ENCODE measurements at places on chromosomes 7 and 10.

GRCh38 chr7:99061001-99061776, 82.7 kb downstream of the SMURF1 start:
- DNase-seq: no peak

DNA sequence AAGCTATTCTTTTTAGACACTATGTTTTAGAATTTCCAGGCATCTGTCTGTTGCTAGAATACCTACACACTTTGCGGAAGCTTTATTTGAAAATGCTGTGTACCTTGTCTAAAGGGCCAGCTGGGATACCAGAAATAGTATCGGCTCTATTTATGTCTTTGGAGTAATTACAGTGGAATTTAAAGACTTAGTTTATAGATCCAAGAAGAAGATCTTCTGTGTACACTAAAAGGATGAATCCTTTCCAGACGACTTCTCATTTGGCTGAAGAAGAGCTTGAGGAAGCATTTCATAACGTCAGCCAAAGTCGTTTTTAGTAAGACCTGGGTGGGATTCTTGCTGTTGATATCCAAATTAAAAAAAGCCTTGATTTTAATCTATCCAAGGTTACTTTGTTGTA, 365.9 kb downstream of the INHBA start:
- DNase-seq: no peak

DNA sequence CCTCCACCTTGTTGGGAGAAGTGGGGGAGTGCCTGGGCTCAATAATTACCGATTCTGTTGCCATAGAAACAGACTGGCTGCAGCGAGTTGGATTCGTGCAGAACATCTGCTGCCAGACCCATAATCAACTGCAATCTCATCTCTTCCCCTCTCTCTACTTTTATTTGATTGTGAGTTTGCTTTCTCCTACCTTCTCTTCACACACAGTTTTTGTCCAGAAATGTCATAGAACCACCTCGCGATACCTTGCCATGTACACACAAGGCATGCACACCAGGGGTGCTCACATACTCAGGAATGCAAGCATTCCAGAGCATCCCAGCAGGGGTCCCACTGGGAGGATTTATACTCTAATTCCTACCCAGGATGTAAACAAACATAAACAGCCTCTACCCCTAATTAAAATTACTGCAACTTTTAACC, 262.2 kb upstream of the AOAH start:
- no peak for DNase-seq

GRCh38 chr7:131859147-131859821, 302.9 kb upstream of the PODXL start:
- peak; percentile 52 for DNase-seq

DNA sequence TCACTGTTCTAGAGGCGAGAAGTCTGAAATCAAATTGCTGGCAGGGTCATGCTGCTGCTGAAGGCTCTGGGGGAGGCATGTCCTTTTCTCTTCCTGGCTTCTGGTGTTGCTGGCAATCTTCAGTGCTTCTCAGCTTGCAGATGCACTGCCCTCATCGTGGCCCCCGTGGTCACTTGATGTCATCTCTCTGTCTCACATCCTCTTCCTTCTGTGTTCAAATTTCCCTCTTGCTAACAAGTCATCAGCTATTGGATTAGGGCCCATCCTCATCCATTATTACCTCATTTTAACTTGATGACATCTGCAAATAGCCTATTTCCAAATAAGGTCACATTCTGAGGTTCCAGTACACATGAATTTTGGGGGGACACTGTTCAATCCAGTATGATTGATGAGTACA, 36.6 kb upstream of the SRGN start:
- no peak for DNase-seq

DNA sequence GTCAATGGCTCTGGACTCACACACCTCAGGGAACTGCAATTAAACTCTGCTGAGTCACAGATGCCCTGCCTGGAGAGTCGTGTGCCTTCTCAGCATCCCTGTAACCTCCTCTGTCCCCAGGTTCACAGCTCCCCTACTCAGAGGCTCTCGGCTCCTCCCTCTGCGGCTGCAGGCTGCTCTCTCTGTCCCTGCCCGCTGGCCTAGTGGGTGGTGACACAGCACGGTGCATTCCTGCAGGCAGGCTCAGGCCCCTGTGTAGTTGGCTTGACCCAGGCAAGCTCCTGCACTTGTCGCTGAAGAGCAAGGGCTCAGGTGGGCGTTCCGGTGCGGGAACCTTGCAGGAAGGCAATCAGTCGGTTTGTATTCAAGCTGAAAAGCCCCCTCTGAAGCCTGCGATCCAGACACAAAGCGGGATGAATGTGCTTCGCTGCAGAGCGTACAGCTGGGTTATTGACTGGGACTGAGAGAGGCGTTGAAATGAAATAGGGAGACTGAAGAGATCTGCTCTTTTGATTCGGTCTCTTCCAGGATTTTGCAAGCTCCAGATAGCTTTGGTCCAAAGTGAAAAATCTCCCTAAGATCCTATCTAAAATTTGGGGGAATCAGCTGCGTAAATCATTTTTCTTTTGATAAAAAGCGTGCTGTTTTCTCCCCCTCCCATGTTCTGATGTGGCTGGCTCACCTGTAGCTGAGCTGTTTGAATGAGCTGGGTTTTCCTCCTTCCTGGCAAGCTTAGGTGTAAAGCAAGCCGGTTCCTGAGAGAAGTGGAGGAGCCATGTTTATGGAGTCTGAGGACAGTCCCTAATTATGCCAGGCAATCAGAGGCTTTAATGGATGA, 208.7 kb upstream of the PHYHIPL start:
- no peak for DNase-seq

DNA sequence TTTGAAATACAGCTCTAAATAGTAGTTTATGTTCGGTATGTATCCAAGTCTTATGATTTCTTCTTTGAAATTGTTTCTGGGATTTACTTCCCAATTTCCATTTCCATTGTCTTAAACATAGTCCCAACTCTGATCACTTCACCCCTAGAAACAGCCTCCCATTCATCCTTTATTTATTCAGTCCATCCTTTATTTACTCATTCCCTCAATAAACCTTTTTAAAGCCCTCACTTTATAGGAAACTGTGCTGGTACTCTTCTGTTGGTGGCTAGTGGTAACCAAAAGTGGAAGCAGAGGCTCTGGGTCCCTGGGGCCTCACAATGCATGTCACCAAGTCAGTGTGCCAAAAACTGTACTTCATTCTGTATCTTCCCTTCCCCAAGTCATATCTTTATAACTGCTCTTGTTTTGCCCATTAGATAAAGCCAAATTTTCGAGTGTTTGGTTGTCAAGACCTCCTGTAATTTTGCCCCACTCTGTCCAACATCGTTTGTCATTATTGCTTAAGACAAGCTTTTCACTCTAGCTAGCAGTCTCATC, 3.9 kb upstream of the EPC1 start:
- DNase-seq: no peak

GRCh38 chr10:4353964-4354363, 472.0 kb upstream of the AKR1E2 start:
- no peak for DNase-seq

Measured in DND-41 (cell line).